ENCODE measurements at places on chromosomes 6 and 20.

DNA sequence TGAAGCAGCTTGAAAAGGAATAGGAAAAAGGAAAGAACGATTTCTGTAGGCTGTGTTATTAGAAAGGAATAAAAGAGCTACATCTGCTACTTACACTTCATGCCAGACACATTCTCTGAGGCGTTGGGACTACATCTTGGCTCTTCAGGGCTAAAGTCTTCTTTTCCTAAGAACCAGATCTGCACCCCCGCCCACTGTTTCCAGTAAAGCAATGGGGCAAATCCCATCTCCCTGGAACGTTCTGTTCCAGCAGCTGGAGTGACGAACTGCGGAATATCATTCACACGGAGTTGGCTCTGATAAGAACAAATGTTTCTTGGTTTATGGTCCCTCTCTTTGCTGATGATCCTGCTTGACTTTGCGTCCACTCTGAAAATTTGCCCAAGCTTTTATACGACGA, 26.9 kb downstream of the FAM50B start:
- DNase-seq, result no peak

- DNase-seq, result no peak
Observed at GRCh38 chr20:42161228-42161829, 543.2 kb upstream of the CHD6 start.

DNA sequence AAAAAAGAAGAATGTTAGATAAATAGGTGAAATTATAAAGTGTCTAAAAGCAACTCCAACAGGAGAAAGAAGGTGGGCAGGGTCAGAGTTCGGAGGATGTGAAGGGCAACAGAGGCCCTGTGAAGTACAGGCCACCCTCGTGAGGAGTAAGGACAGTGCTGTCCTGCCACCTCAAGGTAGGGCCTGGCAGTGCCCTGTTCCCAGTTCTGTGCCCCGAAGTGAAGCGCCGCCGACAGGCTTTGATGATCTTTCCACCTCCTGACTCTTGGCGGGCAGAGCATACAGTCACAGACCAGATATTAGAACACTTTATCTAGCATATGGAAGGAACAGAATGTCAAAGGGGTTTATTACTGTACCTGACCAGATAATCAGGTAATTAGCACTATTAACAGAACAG, 75.8 kb downstream of the GJA10 start:
- no peak for DNase-seq

GRCh38 chr20:19571996-19572395, 186.1 kb upstream of the RIN2 start:
- DNase-seq, result no peak

- peak; percentile 27 for DNase-seq
Observed at GRCh38 chr6:14635195-14635594, 517.6 kb downstream of the CD83 start.

DNA sequence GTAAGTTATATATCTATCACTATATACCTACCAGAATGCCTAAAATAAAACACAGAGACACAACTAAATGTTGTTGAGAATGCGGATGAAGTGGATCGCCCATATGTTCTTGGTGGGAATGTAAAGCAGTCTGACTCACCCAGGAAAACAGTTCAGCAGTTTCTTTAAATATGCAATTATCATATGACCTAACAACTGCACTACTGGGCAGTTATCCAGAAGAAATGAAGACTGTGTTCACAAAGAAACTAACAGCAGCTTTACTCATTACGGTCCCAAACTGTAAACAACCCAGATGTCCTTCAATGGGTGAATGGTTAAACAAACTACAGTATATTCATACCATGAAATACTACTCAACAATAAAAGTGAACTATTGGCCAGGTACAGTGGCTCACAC, 14.3 kb upstream of the ZC3H12D start:
- DNase-seq, result no peak

- no peak for DNase-seq
Observed at GRCh38 chr6:17630511-17631073, 30.5 kb downstream of the FAM8A1 start.

DNA sequence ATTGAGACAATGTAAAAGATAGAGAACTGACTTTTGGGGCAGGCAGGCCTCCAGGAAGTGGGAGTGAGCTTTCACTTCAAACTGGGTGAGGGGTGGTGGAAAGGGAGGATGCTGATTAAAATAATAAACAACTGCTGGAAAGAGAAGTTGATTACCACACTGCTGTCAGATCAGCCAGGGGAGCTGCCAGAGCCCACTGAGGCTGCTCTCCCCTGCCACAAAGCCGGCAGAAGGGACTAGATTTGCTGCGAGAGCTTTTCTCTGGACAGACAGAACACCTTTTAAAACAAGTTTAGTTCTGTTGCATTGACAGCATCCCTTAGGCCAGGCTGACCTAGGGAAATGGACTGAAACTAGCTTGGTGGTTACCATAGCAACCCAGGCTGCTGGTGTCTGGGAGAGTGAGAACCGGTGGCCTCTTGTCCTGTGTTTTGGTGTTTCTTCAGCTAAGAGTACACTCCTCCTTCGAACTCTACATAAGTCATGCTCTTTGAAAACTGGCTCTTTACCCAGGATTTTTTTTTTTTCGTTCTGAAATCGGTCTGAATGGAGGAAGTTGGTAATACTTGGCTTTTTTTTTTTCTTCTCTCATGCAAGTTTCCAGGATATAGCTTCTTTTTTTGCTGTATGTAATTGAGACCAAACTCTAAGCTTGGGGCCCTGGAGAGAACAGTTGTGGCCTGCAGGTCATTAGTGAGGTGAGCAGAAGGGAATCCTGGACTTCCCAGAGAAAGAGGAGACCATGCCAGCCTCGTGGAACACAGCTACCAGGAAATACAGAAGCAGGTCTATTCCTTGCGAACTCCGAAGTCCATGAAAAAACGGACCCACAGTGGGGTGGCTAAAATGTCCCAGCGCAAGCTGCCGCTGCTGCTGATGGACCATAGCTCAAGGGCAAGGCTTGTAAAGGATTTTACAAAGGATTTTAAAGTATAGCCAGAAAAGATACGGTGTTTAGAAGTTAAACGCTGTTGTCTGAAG, 374.4 kb downstream of the UTRN start:
- no peak for DNase-seq

DNA sequence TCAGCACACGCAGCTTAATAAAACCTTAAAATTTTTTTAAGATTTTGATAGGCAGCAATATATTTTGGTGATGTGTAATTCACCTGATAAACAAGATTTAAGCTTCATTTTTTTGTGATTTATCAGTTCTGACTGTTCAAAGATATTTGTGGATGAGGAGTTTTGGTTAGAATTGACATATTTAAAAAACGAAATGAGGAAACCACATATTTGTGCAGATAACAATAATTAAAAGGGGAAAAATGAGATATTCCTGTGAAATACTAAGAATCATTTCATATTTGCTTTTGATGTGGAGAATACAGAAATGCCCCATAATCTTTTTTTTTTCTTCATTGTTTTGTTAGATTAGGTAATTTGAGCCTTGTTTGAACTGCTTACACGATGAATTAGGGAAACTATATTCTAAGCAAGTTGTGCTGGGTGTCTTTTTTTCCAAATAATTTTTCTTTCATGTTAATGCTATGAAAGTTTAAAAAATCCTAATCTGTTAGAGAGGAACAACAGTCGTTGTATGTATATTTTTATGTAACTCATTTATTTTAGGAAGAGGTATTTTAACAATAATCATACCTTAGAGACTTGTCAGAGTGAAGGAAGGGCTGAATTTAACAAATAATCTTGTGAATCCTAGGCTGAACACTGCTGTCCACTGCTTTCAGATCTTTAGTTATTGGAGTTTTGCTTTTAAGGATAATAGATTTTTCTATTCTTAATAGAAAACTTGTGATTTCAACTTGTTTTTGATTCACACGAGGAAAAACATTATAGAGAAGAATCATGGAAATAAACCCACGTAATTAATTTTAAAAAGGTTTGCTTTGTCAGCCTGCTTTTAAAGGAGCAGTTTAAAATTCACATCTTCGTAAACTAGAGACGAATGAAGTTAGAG, 4.0 kb downstream of the ARID1B start:
- DNase-seq, result no peak

DNA sequence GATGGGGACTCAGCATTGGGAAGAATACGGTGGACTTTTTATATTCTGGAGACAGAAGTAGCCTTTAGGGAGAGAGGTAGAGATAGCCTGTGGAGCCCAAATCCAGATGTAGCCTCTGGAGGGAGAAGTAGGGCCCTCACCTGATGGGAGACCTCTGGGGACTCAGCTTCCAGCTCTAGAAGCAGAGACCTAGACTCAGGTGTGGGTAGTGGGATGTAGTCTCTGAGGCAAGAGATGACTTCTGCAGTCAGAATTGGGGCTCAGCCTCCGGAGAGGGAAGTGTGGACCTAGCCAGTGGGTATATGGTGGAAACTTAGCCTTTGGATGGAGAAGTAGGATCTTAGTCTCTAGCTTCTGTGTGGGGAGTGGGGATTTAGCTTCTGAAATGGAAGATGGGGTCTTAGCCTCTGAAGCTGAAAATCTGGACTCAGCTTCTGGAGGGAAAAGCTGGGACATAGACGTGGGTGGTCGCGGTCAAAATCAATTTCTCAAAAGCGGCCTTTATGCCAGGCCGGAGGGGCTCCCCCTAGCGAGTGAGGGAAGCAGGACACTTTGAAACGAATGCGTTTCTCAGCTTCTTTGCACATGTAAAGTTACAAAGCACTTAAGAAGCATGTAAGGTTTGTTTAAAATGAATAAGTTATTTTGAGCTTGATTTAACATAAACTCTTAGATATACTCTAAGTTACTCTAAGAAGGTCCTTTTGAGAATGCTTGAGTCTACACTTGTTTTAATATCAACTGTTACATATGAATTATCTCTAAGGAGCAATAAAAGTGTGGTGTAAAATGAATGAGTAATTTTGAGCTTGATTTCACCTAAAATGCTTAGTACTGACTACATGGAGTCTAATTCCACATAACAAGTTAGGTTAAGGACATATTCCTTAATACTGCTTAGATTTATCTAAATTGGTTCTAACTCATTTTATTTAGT, 12.9 kb upstream of the ZNF343 start:
- DNase-seq, result peak; percentile 50

GRCh38 chr6:63567966-63568365, 4.3 kb upstream of the LOC128125822 start:
- no peak for DNase-seq

DNA sequence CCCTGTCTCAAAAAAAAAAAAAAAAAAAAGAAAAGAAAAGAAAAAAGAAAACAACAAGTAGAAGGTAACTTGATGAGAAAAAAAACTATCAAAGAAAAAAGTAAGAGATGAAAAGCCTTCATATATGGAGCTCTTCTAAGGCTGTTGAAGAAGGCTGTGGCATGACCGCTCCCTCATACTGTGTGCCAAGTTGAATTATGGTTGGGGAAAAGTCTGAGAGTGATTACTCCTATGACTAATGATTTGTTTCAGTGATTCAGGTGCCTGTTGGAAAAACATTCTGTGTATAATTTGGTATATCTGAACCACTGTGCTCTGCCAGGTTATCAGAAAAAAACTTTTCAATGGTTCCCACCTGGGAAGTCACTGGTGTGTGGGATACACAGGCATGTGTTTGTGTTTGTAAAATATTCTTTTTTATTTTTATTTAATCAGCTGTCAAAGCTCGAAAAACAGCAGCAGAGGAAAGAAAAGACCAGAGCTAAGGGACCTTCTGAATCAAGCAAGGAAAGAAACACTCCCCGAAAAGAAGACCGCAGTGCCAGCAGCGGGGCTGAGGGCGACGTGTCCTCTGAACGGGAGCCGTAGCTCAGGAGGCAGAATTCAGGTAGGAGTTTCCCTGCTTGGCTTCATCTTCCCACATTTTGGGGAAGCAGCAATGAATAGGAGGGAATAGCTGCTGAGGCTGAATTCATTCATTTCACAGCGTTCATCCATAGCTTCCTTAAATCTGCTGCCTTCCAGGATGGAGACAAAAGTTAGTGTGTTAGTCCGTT, 69.7 kb upstream of the SCP2D1 start:
- DNase-seq, result no peak

- DNase-seq, result no peak
Observed at GRCh38 chr20:50468378-50468798, 41.8 kb upstream of the PTPN1 start.

DNA sequence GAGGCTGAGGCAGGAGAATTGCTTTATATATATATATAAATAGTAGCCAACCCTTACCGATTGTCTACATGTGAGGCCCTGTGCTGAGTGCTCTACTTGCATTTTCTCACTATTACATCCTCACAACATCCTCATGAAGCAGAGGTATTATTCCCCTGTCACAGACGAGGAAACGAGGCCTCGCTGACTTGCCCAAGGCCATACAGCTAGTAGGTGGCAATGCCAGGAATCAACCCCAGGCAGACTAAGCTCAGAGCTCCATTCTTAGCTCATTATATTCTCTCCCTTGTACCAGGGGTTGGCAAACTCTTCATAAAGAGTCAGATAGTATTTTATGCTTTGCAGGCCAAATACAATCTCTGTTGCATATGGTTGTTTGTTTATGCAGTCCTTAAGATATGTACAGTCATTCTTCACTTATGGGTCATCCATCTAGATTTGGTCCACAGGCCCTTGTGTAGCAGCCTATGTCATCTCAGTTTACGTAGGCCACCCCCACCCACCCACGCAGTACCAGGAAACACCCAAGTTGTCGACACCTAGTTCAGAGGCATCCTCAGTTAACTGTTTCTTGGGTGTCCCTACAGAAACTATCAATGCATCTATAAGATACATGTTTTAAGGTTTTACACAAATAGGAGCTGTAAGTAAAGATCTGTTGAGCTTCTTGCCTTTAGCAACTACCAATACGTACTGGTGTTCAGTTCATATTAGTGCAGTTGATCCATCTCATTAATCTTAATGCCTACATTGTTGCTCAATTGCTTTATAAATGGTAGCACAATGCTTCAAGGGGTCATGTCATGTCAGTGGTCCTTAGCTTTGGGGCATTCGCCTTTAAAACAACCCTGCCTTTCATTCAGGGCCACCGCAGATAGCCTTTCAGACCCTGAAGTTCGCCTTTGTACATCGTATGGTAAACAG, 3.0 kb downstream of the CASS4 start:
- peak; percentile 77 for DNase-seq

GRCh38 chr20:41424546-41424945, 57.9 kb upstream of the EMILIN3 start:
- no peak for DNase-seq

DNA sequence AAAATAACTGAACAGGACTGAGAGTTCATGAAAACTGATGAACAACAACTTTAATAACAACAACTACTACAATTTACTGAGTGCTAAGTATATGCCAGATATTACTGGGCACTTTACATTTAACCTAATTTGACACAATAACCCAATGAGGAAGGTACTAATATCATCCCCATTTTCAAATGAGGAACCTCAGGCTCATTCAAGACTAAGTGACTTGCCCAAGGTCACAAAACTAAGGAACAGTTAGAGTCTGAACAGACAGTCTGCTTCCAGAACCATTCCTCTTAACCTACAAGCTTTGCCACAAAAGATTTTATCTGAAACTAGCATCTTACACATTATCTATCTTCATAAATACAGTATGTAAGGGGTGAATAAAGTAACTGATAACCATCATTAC, 10.6 kb upstream of the NDRG3 start:
- no peak for DNase-seq

GRCh38 chr20:25695532-25696370, 902 bp downstream of the ZNF337 start:
- no peak for DNase-seq

- no peak for DNase-seq
Observed at GRCh38 chr6:72525821-72526510, 95.9 kb upstream of the KCNQ5 start.

- DNase-seq, result no peak
Observed at GRCh38 chr6:7219310-7219709, 93.7 kb downstream of the SSR1 start.

GRCh38 chr6:95197590-95197989, 379.7 kb upstream of the MANEA start:
- no peak for DNase-seq
